ENCODE measurements at places on chromosomes 5 and 9. TPM values are rescaled to one million over a fixed set of nuclear protein-coding genes. Genes with fewer than 3 reads are reported as not detected.

The ESM1 gene
- total RNA-seq: not detected

The PCDHGB3 gene
- total RNA-seq: 0.18 TPM

The PITX1 gene
- total RNA-seq: 29.7 TPM

The C9orf153 gene
- not detected for total RNA-seq

The GFI1B gene
- total RNA-seq: 0.17 TPM

The SH3TC2 gene
- total RNA-seq: 0.41 TPM

The GRM6 gene
- not detected for total RNA-seq

The UBTD2 gene
- 12.8 TPM for total RNA-seq

The LURAP1L gene
- total RNA-seq: 29.7 TPM

The AFAP1L1 gene
- total RNA-seq: 13.1 TPM

The PCDHA11 gene
- total RNA-seq: 0.08 TPM

The LOX gene
- total RNA-seq: 2.0 TPM

The PCDHGA2 gene
- 0.58 TPM for total RNA-seq

The FOCAD gene
- total RNA-seq: 17.3 TPM

The POU5F2 gene
- not detected for total RNA-seq

The ELOVL7 gene
- total RNA-seq: 8.7 TPM

The ANKRD31 gene
- total RNA-seq: not detected

The ZNF366 gene
- total RNA-seq: not detected

The CRHBP gene
- total RNA-seq: not detected

The PCDHA3 gene
- 0.71 TPM for total RNA-seq

The S100Z gene
- total RNA-seq: not detected

The ABL1 gene
- 53.3 TPM for total RNA-seq

The HBEGF gene
- 6.0 TPM for total RNA-seq

The NR5A1 gene
- total RNA-seq: 0.15 TPM

The DAB2 gene
- total RNA-seq: 7.6 TPM

The IL9 gene
- total RNA-seq: not detected

The C9orf43 gene
- total RNA-seq: 0.73 TPM

The CDH9 gene
- not detected for total RNA-seq

The KIF20A gene
- 37.7 TPM for total RNA-seq

The PHF24 gene
- 0.39 TPM for total RNA-seq

The DBH gene
- total RNA-seq: not detected

The PHF19 gene
- 93.1 TPM for total RNA-seq

The TAF1L gene
- not detected for total RNA-seq

The MED22 gene
- 20.7 TPM for total RNA-seq

The PRR7 gene
- 31.0 TPM for total RNA-seq

The GCNT1 gene
- total RNA-seq: 2.6 TPM

The TTLL11 gene
- total RNA-seq: 4.2 TPM

The ZFP37 gene
- 1.4 TPM for total RNA-seq

The ATP10B gene
- not detected for total RNA-seq

The ZNF879 gene
- total RNA-seq: 0.37 TPM

The SPATA31A5 gene
- not detected for total RNA-seq

The ZNF454 gene
- not detected for total RNA-seq

The PRSS3 gene
- total RNA-seq: 12.6 TPM

The PCDH1 gene
- total RNA-seq: 3.7 TPM

The GHR gene
- total RNA-seq: 0.06 TPM

The MYMK gene
- total RNA-seq: not detected

The ACSL6 gene
- 0.06 TPM for total RNA-seq

The ADGRD2 gene
- total RNA-seq: not detected

The DRD1 gene
- 0.08 TPM for total RNA-seq

The ERCC6L2 gene
- 9.9 TPM for total RNA-seq

The OMD gene
- not detected for total RNA-seq

The UBQLN1 gene
- total RNA-seq: 113 TPM

All from A549 treated with Mapracorat at 1 μM for 4 hours (cell line).